ENCODE measurements at places on chromosomes 16 and 17.

- no peak for DNase-seq
Observed at GRCh38 chr17:2745317-2746037, 4.0 kb downstream of the CCDC92B start.

DNA sequence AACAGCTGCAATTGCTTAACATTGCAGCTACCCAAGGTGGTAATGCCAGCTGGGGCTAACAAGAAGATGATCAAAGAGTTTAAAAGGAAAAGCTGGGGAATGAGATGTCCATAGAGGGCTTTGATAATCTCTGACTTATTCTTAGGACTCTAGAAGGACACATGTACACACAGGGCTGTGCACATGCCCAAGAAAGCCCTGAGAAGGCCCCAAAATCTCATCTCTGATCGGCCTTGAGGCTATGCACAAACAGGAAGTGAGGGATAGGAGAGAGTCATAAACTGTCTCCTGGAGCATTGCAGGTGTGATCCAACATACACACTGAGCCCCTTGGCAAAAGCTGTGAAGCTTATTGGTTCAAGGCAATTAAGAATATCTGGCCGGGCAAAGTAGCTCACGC, 17.2 kb upstream of the RABEP1 start:
- no peak for DNase-seq

GRCh38 chr16:11411059-11411550, 65.8 kb downstream of the RMI2 start:
- DNase-seq: no peak

- no peak for DNase-seq
Observed at GRCh38 chr17:15738066-15738465, 6.0 kb downstream of the TBC1D26 start.

DNA sequence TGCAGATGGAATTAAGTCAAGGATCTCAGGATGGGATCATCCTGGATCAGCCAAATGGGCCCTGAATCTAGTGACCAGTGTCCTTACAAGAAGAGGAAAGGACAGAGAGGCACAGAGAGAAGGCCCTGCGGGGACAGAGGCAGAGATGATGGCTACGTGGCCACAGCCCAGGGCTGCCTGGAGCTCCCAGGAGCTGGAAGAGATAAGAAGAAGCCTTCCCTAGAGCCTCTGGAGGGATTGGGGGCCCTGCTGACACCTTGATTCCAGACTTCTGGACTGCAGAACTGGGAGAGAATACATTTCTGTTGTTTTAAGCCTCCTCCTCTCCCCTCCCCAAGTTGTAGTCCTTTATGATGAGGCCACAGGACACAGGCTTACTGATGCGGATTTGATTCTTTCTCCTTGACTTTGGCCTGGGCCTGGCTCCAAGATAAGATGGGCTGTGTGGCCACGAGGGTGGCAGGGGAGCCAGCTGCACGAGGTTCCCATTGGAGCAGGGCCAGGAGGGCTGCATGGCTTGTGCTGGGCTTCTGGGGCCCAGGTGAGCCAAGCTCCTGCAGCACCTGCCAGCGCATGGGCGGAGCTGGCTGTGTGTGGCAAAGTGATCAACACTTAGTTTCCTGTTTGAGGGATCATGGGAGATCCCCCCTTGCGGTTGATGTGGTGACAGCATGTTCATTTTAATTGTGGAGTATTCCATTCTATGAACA, 146.1 kb downstream of the IRF8 start:
- no peak for DNase-seq

DNA sequence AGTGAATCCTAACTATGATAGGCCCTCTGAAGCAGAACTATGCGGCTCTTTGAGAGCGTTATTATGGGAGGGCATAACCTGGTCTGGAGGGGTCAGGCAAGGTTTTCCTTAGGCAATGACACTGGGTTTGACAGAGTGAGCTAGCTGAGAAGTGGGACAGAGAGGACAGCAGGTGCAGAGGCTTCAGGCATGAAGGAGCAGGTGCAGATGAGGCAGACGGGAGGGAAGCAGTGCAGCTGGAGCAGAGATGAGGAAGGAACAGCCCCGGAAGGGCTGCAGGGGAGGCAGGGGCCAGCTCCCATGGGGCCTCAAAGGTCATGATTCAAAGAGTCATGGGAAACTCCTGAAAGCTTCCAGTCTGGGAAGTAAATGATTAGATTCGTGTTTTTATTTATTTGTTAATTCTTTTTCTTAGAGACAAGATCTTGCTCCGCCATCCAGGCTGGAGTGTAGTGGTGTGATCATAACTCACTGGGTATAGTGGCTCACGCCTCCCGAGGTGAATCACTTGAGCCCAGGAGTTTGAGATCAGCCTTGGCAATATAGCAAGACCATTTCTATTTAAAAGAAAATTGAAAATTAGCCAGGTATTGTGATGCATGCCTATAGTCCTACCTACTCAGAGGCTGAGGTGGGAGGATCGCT, 5.4 kb downstream of the MARCHF10 start:
- DNase-seq: no peak

- no peak for DNase-seq
Observed at GRCh38 chr16:30904114-30904780, 7.8 kb downstream of the CTF1 start.

GRCh38 chr17:31329221-31329620, 7.8 kb upstream of the EVI2A start:
- DNase-seq: no peak

- no peak for DNase-seq
Observed at GRCh38 chr16:68475071-68475470, 26.8 kb upstream of the SMPD3 start.

DNA sequence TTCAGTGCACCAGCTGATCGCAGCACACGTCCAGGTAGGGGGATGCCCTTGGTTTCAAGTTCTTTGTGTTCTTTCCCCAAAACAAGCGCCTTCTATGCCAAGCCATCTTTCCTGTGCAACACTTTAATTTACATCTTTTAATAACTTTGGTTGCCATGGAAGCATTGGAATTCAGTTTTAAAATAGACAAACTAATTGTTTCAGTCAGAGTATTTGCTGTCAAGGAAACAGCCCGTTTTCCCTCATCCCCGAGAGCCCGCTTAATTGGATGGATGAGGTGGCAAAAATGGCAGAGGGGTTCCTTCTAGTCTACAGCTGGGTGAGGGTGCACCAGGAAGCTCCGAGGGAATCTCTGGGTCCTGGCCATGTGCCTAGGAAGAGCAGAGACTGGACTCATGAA, 793.7 kb upstream of the EEF2KMT start:
- DNase-seq: no peak

DNA sequence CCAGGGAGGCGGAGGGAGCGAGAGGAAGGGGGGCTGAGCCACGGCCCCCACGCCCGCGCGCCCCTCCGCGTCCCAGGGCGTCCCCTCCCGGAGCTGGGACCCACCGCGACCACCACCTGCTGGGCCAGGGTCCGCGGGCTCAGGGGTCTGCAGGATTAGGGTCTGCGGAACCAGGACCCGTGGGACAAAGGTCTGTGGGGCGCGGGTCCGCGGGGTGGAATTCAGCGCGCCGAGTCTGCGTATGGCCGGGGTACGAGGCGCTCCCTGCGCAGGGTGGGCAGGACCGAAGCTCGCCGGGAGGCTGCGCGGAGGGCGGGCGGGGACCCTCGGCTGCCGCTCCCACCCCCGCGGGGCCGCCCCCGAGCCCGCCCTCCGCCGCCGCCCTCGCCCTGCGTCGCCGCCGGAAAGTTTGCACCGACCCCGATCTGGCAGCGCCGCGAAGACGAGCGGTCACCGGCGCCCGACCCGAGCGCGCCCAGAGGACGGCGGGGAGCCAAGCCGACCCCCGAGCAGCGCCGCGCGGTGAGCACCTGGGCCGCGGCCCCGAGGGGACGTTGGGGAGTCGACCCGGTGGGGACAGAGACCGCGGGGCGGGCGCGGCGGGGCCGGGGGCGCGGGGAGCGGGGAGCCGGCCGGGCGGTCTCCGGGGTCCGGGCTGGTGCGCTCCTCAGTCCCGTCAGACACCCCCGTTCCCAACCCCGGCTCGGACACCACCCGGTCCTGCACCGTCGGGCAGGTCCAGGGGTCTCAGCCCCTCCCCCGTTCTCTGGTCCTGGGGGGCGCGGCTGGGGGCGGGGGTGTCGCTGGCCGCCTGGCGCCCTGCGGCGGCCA, at the start of gene GCGR:
TSS of gene GCGR (plus strand) at position 423 of the 831 bp plus-strand sequence. CDS start 4,869 bp downstream, outside the sequence.
- no peak for DNase-seq

GRCh38 chr17:50507871-50508572, at the start of gene MYCBPAP:
Gene MYCBPAP (plus strand): TSS chr17:50508439. CDS start chr17:50508675, 236 bp downstream.
- DNase-seq: peak; percentile 45

DNA sequence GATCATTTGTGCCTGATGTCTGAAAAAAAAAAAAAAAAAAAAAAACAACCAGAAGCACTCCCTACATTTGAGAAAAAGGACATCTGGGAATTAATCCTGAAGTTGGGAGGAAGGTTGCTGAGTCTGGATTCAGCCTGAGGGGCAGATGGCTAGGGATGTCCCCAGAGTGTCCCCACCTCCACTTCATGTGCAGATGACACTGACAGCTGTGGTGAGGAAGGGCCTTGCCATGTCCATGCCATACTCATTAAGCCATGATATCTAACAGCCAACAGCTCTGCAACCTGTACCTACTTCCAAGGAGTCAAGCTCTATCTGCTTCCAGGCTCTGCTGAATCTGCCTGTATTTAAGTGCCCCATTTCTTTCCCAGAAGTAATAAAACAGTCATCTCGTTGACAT, 356.0 kb downstream of the CA10 start:
- no peak for DNase-seq

- no peak for DNase-seq
Observed at GRCh38 chr16:17768257-17768656, 297.5 kb upstream of the XYLT1 start.

- DNase-seq: peak; percentile 79
Observed at GRCh38 chr17:43546319-43547188, at the start of gene ETV4. Gene ETV4 (minus strand): TSS chr17:43546340. CDS start chr17:43545617, 723 bp downstream.

- no peak for DNase-seq
Observed at GRCh38 chr17:65733314-65733713, 171.9 kb upstream of the AXIN2 start.

DNA sequence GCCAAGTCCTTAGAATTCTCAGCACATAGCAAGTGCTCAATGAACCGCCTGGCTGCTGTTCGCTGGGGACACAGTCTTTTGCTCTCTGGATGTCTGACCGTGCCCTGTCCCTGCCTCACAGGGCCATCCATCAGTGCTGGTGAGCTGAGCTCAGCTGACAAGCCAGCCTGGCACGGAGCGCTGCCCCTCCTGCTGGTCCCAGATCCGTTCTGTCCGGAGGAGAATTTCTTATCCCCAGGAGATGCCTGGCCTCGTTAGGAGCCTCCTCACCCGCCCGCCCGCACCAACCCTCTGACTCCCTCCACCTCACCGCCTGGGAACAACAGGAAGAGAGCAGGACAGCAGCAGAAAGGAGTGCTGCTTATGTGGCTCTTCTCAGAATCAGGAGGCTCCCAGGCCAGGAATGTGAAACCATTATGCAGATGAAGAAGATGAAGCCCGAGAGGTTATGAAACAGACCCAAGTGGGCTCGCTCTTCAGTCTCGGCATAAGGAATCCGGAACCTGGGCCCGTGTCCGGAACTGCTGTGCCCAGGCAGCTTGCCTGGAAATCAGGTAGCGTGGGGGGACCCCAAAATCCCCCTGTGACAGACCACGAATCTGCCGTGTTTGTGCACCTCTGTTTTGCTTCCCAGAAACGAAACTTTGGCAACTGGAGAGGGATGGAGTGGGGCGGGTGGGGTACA, 28.8 kb upstream of the RMI2 start:
- DNase-seq: no peak

DNA sequence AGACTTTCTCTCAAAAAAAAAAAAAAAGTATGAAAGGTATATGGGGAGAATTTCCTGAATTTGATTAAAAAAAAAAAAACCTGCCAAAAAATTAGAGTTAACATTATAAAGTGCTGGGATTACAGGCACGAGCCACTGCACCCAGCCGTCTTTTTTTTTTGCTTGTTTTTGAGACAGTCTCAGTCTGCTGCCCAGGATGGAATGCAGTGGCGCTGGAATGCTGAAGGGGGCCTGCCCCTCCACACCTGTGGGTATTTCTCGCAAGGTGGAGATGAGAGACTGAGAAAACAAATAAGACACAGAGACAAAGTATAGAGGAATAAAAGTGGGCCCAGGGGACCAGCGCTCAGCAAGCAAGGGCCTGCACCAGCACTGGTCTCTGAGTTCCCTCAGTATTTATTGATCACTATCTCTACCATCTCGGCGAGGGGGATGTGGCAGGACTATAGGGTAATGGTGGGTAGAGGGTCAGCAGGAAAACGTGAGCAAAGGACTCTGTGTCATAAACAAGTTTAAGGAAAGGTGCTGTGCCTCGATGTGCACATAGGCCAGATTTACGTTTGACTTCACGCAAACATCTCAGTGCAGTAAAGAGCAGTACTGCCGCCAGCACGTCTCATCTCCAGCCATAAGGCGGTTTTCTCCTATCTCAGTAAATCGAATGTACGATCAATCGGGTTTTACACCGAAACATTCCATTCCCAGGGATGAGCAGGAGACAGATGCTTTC, 117.2 kb downstream of the GOSR1 start:
- no peak for DNase-seq

DNA sequence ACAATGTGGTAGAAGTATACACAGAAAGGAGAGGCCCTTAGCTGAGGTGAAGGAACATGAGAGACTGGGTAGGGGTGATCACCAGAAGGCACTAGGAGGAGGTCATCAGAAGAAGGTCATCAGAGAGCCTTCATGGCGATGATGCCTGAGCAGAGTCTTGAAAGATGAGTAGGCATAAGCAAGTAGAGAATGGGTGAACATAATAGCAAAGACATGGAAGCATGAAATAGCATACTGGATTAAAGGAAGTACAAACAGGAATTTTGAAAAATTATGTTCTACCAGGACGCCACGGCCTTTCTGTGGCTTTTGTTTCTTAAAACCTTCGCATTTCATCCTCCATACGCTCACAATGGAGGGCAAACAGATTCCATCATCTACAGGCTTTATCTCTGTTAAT, 2.9 kb downstream of the IKZF3 start:
- no peak for DNase-seq

- no peak for DNase-seq
Observed at GRCh38 chr17:71184716-71185115, 936.1 kb upstream of the SOX9 start.

DNA sequence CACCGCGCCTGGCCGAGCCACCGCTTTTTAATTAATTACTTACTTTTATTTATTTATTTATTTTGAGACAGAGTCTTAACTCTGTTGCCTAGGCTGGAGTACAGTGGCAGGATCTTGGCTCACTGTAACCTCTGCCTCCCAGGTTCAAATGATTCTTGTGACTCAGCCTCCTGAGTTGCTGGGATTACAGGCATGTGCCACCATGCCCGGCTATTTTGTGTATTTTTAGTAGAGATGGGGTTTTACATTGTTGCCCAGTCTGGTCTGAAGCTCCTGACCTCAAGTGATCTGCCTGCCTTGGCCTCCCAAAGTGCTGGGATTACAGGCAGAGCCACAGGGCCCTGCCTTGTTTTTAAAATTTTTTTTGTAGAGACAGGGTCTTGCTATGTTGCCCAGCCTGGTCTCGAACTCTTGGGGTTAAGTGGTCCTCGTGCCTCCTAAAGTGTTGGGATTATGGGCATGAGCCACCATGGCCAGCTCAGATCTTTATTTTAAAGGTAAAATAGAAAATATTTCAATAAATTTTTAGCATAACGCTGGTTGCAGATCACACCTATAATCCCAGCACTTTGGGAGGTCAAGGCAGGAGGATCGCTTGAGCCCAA, 18.3 kb upstream of the NUDT16L1 start:
- no peak for DNase-seq

All from activated T-helper 1 cell treated with anti-CD3 and anti-CD28 coated beads, Interleukin-2, amount 50 U/mL, for 16 hours (primary cell).